ENCODE measurements at places on chromosomes 3 and 15. TPM values are rescaled to one million over a fixed set of nuclear protein-coding genes. Genes with fewer than 3 reads are reported as not detected.
A peak's percentile ranks its signal among the peaks of the same experiment; 100 is the strongest.

Gene TRIM42
- total RNA-seq: not detected

Gene ZDHHC3
- total RNA-seq: 32.2 TPM

Gene IREB2
- 31.9 TPM for total RNA-seq

Gene RARRES1
- total RNA-seq: 18.4 TPM

Gene FBN1
- 12.7 TPM for total RNA-seq

Gene SCN11A
- 0.26 TPM for total RNA-seq

Gene GOLGA6L9
- total RNA-seq: 5.6 TPM

Gene SLCO3A1
- total RNA-seq: 5.7 TPM

Gene MED12L
- 0.78 TPM for total RNA-seq

Gene CFAP20DC
- 1.0 TPM for total RNA-seq

Gene CHL1
- 10.6 TPM for total RNA-seq

Gene SLC2A2
- 8.2 TPM for total RNA-seq

Gene FGD5
- total RNA-seq: 7.8 TPM

Gene TEX9
- total RNA-seq: 7.5 TPM

Gene C3orf70
- total RNA-seq: 1.0 TPM

Gene RIOX2
- total RNA-seq: 22.1 TPM

Gene SERPINI2
- total RNA-seq: 167 TPM

Gene MESP2
- not detected for total RNA-seq

Gene ARID3B
- 22.4 TPM for total RNA-seq

GRCh38 chr15:87672309-87673288 is 583.9 kb downstream of the NTRK3 start:
- DNase-seq: peak; percentile 24

- DNase-seq: peak; percentile 34
Observed at GRCh38 chr3:172096881-172097420, 57.6 kb downstream of the FNDC3B start.

DNA sequence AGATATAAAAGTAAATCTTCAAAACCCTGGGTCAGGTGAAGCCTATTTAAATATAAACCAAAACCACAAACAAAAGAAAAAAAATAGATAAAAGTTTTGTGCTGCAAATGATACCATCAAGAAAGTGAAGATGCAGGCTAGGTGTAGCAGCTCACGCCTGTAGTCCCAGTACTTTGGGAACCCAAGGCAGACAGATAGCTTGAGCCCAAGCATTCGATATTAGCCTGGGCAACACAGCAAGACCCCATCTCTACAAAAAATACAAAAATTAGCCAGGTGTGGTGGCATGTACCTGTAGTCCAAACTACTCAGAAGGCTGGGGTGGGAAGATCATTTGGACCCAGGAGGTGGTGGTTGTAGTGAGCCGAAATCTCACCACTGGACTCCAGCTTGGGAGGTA is 164.8 kb downstream of the MAGI1 start:
- no peak for DNase-seq

DNA sequence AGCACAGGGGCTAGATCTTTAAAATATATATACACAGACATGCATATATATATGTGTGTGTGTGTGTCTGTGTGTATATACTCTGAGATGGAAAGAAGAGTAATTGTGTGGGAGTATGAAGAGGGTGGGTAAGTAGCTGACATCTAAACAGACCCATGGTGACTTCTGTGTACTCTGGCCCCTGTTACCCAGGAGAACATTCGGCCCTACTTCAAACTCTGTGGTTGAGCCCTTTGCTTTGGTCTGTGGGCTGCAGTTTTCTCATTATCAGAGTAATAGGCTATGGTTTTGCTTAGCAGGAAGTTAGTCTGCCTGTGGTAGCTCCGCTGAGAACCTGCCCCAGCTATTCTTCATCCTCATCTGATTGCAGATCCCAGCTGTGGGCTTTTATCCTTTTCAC is 141.4 kb downstream of the RBPMS2 start:
- DNase-seq: no peak

DNA sequence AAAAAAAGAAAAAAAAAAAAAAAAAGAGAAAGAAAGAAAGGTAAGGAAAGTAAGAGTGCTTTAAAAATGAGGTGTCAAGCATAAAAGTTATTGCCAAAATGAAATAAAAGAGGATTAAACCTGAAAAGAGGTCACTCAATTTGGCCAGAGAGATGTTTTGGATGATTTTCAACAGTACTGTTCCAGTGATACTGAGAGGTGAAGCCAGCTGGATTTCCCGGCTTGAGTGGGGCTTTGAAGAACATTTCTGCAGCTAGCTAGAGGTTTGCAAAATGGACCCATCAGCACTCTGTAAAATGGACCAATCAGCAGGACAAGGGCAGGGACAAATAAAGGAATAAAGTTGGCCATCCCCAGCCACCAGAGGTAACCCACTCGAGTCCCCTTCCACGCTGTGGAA is 128.5 kb downstream of the LSAMP start:
- no peak for DNase-seq

DNA sequence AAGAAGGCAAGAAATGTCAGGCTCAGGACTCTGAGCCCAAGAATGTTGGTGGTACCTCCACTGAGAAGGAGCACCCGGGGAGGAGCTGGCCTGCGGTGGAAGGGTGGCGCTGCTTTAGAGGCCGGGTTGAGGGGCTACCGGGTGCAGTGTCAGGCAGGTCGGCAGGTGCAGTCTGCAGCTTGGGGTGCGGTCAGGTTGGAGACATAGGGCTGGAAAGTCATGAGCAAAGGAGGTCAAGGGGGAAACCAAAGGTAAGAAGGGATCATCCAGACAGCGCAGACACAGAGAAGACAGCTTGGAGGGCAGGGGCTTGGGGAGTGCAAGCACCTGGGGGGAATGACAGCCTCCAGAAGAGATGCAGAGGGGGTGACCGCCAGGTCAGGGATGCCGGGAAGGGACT is 274.4 kb upstream of the LYSMD4 start:
- DNase-seq: no peak

- DNase-seq: peak; percentile 14
Observed at GRCh38 chr15:53323191-53323590, 436.3 kb downstream of the WDR72 start.

DNA sequence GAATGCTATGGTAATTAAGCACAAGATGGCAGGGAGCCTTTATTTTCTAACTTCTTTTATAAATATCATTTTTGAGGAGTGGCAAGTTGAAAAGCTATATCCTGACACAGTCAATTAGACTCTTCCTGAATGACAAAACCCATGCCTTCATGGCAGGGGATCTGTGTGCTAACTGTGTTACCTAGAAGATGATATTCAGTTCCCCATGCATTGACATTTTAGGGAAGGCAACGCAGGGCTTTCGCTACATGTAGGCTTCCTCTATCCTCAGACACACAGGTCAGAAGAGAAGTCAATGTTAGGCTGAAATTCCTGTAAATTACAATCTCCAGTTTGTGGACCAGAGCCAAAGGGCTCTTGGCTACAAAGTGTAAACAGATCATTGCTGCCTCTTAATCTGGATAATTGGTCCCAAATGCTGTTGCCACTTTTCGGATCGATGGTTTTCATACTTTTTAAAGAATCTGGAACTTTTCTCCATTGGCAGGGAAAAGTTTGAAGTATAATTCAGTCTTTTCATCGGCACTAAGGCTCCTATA is 22.6 kb upstream of the NR2F2 start:
- no peak for DNase-seq

GRCh38 chr3:196645897-196646665 is 6.6 kb downstream of the NRROS start:
- DNase-seq: no peak

DNA sequence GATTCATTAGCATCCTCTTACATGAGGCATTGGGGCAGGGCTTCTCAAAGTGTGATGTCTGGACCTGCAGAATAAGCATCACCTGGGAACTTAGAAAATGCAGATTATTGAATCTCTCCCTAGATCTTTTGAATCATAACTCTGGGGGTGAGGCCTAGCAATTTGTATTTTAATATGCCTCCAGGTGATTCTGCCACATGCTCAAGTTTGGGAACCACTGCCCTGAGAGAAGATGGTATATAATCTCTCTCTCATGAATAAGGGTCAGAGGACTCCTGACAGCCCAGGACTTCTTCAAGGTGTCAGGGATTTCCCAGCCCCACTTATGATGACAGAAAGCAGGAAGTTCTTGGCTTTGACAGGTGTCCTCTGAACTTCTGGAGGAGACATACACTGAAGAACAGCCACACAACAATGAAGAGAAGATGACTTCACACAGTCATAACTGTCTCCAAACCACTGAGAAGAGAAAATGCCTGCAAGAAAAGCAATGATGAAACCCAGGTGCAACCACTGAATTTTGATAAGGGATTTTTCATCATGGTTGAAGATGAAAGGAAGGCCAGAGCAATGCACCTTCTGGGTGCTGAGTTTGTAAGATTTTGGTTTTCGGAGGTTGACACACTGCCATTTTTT is 211.9 kb upstream of the MRPL3 start:
- no peak for DNase-seq

DNA sequence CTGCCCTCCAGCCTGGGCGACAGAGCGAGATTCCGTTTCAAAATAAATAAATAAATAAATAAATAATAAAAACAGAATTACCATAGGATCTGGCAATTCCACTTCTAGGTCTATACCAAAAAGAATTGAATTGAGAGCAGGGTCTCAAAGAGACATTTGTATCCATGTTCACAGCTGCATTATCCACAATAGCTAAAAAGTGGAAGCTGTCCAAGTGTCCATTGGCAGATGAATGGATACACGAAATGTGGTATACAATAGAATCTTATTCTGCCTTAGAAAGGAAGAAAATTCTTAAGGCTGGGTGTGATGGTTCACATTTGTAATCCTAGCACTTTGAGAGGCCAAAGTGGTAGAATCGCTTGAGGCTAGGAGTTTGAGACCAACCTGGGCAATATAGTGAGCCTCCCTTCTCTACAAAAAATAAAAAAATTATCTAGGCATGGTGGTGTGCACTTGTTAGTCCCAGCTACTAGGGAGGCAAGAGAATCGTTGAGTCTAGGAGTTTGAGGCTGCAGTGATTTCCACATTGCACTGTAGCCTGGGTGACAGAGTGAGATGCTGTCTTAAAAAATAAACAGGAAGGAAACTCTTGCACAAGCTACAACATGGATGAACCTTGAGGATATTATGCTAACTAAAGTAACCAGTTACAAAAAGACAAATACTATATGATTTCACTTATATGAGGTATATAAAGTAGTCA is 24.2 kb downstream of the PFKFB4 start:
- DNase-seq: no peak

DNA sequence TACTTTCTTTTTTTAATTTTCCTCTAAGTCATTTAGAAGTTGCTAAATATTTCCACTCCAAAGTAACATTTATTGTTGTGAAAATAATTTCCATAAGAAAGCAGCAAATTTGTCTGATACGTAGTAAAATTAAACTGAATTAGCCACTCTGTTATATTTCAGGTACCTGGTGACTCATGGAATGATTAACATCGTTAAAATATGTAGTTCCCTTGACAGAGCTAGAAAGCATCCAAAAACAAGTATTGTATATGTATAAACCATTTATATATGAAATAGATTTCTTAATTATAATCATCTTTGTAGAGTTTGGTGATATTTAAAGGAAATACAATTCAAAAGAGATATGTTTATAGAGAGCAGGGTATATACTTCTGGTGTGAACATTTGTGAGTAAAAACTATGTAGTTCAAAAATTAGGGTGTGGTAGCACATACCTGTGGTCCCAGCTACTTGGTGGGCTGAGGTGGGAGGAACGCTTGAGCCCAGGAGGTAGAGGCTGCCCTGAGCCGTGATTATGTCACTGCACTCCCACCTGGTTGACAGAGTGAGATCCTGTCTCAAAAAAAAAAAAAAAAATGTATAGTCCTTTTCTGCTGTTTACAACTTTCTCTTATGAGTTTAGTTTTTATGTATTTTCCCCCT is 36.6 kb downstream of the ATP11B start:
- DNase-seq: no peak

- DNase-seq: no peak
Observed at GRCh38 chr15:25846377-25846776, 16.8 kb downstream of the ATP10A start.

DNA sequence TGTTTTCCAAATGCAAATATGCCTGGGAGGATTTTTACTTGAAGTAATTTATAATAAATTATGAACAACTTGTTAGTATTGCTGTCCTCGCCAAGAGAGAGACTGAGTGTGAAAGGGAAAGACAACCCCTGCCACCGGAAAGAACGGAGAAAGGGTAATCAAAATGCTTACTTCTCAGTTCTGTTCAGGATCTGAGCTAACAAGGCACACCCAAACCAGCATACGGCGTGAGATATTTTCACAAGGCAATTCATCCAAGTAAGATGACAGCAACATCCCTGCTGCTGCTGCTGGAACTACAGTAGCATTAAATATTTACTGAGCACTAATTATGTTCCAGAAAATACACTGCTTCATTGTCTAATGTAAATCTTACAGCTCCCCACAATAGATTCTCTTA is 96.1 kb downstream of the KBTBD8 start:
- no peak for DNase-seq

- no peak for DNase-seq
Observed at GRCh38 chr3:115788921-115789470, 165.7 kb downstream of the GAP43 start.

- peak; percentile 61 for DNase-seq
Observed at GRCh38 chr15:93359425-93360131, 270.6 kb upstream of the RGMA start.

GRCh38 chr15:65376767-65377104 is 1.1 kb downstream of the IGDCC3 start:
- no peak for DNase-seq

DNA sequence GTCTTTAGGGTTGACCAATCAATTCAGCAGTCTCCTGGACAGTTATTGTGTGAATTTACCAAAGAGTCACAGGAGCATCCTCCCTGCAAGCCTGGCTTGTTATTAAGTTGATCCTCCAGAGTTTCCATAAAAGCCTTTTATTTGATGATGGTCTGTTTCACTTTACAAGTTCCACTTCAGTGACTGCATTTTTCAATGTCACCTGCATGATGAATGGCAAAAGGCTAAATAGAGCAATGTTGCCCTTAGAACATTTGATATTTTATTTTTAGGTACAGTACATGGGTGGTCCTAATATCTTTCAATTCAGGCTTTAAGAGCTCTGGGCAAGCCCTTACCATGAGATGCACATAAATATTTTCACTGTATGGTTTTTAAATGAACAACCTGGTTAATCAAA is 22.6 kb downstream of the GUCA1C start:
- no peak for DNase-seq
